T-helper 1 cell (primary cell): ENCODE measurements at places on chromosomes 3 and 15.

DNA sequence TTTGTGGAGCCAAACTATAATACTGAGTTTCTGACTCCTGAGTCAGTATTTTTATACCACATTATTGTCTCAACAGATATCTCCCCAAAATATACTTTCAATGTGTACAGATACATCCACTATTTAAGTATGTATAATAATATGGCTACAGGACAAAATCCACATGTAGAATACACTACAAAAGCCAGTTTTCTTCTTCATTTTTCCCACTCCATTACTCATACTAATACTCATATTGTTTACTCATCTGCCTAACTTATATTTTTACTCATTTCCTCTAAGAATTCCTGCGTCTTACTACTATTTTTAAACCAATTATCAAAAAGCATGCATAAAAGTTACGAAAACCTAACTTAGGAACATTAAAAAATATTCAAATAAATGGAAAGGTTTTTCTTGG lies 440.8 kb downstream of the ZNF385D start:
- DNase-seq = no peak

GRCh38 chr3:12353796-12354525 lies 65.1 kb downstream of the PPARG start:
- DNase-seq = no peak

DNA sequence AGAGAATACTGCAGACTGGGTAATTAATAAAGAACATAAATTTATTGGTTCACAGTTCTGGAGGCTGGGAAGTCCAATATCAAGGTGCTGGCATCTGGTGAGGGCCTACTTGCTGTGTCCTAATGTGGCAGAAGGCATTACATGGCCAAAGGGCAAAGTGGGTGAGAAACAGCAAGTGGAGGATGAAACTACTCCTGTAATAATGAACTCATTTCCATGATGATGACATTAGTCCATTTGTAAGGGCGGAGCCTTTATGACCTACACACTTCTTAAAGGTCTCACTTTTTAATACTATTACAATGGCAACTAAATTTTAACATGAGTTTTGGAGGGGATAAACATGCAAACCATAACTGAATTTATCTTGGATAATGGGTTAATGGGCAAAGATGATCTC lies 139.6 kb upstream of the SGO1 start:
- DNase-seq = no peak

DNA sequence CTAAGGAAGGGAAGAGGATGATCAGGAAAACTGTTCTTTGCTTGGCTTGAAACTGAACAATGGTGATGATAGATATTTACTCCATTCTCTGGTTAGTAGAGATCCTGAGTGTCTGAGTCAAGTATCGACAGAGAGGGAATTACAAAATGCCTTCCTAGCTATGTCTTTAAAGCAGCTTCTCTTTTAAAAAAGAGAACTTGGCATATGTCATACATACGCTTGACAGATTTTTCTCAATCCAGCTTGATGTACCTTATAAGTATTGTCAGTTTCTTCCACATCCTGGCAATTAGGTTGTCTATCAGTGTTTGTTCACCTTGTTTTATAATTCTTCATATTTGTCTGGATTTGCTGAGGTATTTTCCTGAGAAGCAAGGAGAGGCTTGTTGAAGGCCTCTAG lies 5.0 kb upstream of the EPHB1 start:
- no peak for DNase-seq

GRCh38 chr15:98827217-98827616 lies 178.9 kb downstream of the IGF1R start:
- DNase-seq = no peak
